GM23248 (cell line): ENCODE measurements at places on chromosomes 5 and 9. TPM values are rescaled to one million over a fixed set of nuclear protein-coding genes. Genes with fewer than 3 reads are reported as not detected.
A peak's percentile ranks its signal among the peaks of the same experiment; 100 is the strongest.

DNA sequence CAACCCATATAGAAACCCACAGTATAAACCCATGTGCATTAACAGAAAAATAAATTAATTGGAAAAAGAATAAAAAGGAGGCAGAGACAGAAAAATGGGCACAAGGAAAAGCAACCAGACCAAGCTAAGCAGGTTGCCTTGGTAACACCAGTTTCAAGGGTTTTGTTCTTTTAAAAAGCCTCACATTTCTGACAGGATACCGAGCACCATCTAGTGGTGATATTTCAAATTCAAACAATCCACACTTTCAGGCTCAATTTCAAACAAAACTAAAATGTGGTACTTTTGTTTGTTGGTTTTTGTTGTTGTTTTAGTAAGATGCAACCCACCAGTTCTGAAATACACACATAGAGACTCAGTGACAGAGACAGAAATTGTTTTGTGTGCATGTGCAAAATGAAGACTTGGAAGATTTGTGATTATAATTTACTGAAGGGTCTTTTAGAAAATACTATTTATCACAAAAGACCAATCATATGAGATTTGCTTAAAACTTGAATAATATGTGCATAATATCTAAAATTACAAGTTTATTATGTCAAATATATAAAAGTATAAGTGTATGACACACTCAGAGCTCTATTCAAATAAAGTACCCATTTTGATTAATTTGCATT lies 318.2 kb downstream of the SLCO4C1 start:
- peak; percentile 60 for DNase-seq

GRCh38 chr5:172118891-172119290 lies 69.1 kb downstream of the STK10 start:
- no peak for DNase-seq

DNA sequence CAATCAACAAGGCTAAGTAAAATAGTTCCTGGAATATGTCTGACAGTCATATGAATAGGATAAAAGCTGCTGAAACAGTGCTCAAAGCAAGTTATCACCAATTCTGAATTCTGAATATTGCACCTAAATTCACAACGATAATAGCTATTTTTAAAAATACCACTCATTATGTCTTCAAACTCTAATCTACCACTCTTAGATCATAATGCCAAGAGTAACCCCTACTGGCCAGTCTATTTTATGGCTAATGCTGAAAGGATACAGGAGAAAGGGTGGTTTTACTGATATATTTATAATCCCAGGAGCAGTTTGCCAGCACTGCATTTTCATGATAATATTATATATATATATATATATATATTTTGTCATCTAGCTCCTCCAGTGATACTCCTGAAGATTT lies 232.8 kb downstream of the PDE4D start:
- DNase-seq, result peak; percentile 57

GRCh38 chr9:108776920-108777639 lies 78.7 kb downstream of the ACTL7B start:
- peak; percentile 13 for DNase-seq

- DNase-seq, result no peak
Observed at GRCh38 chr5:122384739-122385235, 72.8 kb downstream of the SNCAIP start.

GRCh38 chr5:89211836-89212235 lies 328.9 kb upstream of the MEF2C start:
- peak; percentile 89 for DNase-seq

- no peak for DNase-seq
Observed at GRCh38 chr5:123720955-123721354, 209.0 kb downstream of the CSNK1G3 start.

DNA sequence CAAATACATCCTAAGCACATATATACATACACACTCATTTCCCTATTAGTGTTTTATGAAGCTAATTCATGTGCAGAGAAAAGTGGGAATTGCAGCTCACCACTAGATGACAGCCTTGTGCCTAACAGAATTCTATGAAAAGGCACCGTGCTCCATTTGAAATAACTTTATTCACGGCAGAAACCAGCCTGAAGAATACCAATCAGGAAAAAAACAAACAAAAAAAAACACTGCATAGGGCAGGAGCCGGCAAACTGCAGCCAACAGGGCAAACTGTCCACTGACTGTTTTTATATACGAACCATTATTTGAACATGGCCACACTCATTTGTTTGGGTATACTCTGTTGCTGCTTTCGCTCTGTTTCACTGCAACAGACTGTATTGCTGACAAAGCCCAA lies 33.6 kb downstream of the ERMP1 start:
- peak; percentile 67 for DNase-seq

DNA sequence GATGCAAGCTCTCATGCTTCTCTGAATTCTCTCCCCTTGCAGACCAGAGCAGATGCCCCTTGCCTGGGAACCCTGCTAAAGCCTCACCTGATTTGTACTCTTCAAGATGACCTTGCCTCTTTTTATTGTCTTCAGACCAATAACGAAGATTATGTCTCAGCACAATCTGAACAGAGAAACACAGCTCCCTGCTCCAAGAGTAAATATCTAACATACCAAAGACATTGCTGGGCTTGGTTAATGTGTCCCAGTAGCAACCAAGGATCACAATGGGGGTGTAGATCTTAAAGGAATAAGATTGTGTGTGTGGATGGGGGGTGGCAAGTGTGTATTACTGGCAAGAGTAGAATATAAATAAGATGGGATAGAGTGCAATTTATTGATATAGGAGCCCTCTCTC lies 67.6 kb upstream of the LHFPL2 start:
- DNase-seq, result peak; percentile 71

GRCh38 chr5:50967563-50968355 lies 301.3 kb downstream of the PARP8 start:
- peak; percentile 23 for DNase-seq

GRCh38 chr5:150630461-150631325 lies 9.8 kb upstream of the SYNPO start:
- DNase-seq, result no peak

Gene PLK2
- 43.8 and 45.2 TPM in 2 replicates for polyA plus RNA-seq

Gene TPRN
- polyA plus RNA-seq, result 1.7 and 2.2 TPM in 2 replicates

Gene FSD1L
- polyA plus RNA-seq, result 2.0 and 2.7 TPM in 2 replicates

Gene SLC45A2
- not detected in 2 replicates for polyA plus RNA-seq
